Activated CD8-positive, alpha-beta memory T cell treated with anti-CD3 and anti-CD28 coated beads, Interleukin-2, amount 50 U/mL, for 48 hours (primary cell): ENCODE measurements at places on chromosomes 16 and 17.

DNA sequence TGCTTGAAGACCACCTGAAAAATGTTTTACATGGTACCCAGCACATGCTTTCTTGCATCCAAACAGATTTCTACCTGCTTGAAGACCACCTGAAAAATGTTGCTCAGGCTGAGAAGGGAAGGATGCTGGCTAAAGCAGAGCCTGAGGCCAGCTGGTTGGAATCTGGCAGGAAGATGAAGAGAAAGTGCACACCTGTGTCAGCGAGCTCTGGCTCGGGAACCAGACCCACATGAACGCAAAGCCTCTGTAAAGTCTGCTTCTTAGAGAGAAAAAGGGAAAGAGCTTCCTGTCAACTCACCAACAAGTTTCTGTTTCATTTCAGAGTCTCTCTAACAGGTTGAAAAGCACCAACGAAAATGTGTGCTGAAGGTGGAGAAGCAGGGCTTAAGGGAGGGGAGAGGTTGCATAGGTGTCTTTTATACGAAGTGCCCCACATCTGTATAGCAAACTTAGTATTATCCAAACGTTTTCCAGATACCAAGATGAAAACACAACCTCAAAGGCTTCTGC, 226.0 kb downstream of the TOX3 start:
- no peak for DNase-seq

GRCh38 chr17:57667461-57667923, 77.6 kb downstream of the CCDC182 start:
- DNase-seq: peak; percentile 39

DNA sequence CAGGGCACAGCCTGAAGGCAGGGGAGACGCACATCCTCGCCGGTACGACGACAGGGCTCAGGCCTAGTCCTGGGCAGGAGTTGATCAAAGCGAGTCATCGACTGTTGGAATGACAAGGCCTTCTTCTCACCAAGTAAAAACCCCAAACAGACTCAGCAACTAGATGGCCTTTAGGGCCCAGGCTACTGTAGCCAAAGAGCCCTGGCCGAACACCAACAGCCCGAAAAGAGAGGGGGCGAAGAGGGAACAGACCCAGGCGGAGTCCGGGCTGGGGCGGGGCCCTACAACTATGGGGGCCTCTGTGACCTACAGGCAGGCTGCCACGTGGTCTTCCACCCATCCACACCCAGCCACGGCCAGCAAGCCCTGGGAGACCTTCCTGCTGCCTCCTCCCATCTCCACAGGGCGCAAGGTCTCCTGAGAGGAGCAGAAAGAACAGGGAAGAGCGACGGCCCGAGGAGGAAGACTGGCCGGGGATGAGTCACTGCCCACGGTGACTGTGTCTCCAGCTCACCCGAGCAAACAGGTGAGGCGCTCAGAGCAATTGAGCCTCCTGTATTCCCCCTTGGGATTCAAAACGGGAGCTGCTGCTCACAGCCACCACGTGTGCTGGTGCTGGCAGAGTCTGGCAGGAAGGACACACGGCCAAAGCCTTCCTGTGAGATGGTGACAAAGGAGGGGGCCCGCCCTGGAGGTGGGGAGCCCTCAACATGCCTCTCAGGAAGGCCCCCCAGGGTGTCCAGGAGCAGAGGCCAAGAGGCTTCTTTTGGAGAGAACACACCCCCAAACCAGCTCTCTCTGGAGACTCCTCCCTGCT, 17.7 kb downstream of the SLC16A3 start:
- DNase-seq: no peak

DNA sequence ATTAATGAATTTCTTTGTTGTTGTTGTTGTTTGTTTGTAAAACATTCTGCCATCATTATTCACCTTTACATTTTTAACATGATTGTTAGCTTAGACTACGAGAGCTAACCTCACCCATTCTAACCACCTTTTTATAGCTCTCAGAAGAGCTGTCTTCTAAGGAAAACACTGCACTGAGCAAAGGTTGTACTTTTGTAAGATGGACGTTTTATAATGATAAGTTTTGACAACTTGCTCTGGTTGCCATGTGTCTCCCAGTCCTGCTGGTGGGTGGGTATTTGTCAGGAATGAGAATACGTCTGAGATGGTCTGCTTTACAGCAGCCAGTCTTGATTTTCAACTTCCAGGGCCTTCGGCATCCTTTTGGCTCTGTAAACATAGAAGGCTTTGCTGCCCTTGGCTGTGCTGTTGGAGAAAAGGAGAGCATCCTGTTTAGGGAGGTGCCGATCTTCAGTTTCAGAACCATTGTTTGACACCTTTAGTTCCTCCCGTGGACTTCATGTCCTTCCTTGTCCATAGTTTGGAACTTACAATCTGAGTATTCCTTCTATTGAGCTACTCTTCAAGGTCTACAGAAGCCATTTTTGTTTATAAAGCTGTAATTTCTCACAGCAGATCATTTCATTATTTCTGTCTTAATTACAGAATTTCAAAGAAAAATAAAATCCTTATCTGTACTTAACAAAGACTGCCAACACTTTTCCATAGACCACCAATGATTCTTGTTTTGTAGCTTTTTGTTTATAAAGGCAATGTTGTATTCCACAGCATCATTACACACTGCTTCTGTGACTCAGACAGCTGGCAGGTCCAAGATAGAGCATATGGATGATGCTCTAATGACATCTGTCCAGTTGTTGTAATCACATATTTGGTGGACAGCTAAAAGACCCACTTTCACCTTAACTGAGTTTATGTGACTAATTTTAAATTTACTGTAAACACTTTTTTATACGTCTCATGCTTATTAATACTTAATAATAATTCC, 270.1 kb upstream of the TBX2 start:
- no peak for DNase-seq

DNA sequence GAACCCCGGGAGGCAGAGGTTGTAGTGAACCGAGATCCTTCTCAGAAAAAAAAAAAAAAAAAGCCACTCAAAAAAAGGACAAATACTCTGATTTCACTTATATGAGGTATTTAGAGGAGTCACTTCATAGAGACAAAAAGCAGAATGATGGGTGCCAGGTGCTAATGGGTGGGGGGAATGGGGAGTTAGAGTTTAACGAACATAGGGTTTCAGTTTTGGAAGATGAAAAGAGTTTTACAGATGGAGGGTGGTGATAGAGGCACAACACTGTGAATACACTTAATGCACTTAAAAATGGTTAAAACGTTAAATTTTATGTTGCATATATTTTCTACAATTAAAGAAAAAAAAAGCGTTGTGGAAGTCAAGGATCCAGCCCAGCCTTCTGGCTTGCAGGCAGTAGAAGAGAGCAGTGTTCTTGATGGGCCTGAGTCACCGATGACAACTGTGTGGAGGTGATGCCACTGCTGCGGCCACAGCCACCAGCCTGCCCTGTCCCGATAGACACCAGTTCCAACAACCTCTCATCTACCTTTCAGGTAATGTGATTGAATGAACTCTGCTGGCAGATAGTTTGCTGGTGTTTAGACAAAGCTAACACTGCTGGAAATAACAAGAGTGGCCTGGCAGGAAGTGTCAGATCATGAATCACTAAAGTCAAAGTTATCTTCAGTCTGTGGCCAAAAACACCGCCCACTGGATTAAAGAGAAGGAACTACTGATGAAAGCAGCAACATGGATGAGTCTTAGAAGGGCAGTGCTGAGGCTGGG, 49.9 kb upstream of the COX10 start:
- peak; percentile 53 for DNase-seq

DNA sequence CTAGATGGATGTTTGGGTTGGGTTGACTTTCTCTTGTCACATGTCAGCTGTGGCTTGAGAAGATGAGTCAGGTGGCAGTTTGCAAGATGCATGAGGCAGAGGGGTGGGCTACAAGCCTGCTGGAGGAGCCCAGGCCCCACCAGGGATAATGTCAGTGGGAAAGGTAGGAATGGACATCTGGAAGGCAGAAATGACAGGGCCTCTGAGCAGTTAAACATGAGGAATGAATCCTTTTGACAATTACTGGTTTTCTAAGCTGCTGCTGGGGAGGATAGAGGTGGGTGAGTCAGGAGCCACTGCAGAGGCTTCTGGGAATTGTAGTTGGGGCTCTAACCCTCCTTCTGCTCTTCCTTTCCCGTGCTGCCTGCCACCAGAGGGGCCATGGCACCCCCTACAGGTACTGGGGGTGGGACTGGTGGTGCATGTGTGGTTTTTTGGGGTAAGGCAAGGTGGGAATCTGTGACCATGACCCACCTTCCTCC, 15.7 kb downstream of the SLC52A1 start:
- no peak for DNase-seq

GRCh38 chr17:40291281-40291664, 3.6 kb downstream of the CDC6 start:
- DNase-seq: no peak

- no peak for DNase-seq
These were observed 9.8 kb downstream of the GEMIN4 start for GRCh38 chr17:742147-742793.

- no peak for DNase-seq
These were observed 108.5 kb downstream of the COPRS start for GRCh38 chr17:31750578-31750977.

DNA sequence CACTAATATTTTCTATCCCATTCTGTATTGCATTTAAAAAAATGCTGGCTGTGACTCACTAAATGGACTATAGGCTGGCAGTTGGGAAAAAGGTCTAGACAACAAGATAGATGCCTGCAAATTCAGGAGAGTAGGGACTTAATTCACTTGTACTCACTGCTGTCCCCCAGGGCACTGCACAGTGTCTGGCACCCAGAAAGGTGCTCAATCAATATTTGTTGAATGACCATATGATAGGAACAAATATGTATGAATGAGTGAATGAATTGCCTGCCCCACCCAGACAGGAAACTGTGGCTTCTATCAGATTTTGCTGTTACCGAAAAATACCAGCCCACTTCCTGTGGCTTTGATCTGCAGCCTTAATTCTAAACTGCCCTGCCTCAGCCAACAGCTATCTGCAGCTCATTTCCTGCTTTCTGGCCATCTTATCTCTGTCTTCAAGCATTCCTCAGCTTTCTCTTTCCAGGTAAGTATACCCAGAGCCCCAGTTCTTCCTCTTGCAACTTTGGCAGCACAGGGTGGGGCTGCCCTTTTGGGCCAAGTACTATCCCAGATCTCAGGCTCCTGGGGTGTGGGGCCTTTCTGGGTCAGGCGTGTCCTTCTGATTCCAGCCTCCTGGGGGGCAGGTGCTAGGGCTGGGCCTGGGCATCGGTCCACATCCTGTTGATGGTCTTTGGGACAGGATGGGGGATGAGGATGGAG, 15.3 kb upstream of the TNS4 start:
- DNase-seq: no peak

GRCh38 chr16:54627616-54628015, 303.0 kb upstream of the IRX5 start:
- DNase-seq: no peak
